Activated CD8-positive, alpha-beta memory T cell treated with anti-CD3 and anti-CD28 coated beads, Interleukin-2, amount 50 U/mL, for 4 hours (primary cell): ENCODE measurements at places on chromosomes 13 and 19.

GRCh38 chr19:42965176-42965575 lies 28.2 kb upstream of the PSG7 start:
- DNase-seq, result no peak

GRCh38 chr13:109150696-109151095 lies 521.3 kb downstream of the MYO16 start:
- DNase-seq, result no peak

DNA sequence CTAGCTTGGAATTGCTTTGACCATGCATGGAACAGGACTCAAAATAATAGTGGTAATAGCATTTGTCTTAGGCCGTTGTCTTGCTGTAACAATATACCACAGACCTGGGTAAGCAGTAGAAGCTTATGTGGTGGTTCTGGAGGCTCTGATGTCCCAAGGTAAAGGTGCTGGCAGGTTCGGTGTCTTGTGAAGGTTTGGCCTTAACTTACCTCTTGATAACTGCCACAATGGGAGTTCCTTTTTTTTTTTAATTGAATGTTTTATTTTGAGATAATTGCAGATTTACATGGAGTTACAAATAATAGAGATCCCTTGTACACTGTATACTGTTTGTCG lies 5.8 kb downstream of the RPL21 start:
- no peak for DNase-seq

DNA sequence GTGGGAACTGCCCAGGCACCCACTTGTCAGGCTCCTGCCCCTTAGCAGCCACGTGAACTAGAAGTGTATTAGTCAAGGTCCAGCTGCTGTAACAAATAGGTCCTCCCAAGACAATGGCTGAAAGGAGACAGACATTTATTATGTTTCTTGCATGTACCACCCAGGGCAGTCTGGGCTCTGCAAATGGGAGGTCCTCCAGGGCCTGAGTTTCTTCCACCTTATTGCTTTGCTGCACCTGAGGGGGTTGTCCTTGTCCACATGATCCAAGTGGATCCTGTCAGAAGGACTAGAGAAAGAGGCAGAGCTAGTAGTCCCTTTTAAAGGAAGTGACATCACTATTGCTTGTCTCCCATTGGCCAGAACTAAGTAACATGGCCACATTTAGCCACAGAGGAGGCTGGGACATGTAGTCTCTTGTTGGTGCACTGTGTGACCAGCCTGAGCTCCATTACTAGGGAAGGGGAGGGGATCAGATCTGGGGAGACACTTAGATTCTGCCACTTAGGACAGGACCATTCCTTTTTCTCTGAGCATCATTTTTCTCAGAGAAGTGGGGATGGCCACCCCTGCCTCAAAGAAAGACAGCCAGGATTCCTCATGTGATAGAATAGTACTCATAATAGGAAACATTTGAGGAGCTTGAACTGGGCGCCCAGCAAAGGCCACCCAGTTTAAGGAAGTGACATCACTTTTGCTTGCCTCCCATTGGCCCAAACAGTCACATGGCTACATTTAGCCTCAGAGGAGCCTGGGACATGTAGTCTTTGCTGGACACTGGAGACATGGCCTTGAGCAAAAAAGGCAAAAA lies 15.1 kb downstream of the CC2D1A start:
- DNase-seq, result no peak

DNA sequence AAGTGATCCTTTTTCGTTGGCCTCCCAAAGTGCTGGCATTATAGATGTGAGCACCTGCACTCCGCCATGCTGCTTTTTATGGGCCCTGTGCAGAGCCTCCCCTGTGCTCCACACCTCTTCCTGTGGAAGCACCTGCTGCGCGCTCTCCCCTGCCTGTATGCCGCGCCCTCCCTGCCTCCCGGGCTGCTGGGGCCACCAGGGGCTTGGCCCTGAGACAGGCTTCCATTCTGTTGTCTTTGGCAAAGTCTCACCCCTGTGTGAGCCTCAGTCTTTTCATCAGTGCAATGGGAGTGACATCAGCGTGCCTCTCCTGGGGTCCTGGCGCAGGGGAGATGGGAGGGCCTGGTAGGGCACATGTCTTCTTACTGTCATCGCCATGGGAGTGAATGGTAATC lies 1.3 kb downstream of the FAM174C start:
- no peak for DNase-seq

- DNase-seq, result no peak
Observed at GRCh38 chr13:36445891-36446351, 13.6 kb downstream of the CCNA1 start.

DNA sequence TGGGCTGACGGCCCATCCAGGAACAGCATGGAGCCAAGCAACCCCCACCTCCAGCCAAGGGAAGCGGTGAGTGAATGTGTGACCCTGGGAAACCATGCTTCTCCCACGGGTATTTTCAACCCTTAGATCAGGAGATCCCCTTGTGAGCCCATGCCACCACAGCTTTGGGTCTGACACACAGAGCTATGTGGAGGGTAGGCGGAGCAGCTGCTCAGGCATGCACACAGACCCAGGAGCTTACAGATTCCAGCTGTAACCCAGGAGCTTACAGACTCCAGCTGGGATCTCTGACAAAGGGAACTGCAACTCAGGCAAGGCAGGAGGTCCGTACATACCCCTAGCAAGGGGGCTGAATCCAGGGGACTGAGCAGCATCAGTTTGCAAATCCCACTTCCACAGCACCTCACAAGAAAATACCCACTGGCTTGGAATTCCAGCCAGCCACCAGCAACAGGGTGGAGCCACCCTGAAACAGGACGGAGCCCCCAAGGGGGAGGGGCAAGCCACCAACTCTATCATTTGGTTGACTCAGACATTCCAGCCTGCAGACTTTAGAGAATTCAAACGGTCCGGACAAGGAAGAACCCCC lies 40.8 kb upstream of the RFXAP start:
- DNase-seq, result no peak

DNA sequence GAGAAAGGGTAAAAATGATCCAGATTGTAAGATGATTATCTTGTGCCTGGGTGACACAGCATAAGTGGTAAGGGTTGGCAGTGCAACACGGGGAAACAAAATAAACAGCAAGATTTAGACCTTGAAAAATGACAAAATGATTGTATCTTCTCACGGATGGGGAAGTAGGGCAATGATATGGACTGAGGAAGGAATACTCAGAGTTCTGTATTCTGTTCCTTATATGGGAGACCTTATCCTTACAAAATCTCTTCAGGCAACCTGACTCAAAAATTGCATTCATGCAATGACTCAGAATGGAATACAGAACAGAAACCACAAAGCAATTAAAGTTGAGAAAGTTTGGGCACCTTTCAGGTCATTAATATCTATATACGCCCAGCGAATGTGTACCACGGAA lies 149.0 kb downstream of the HS6ST3 start:
- DNase-seq, result no peak

DNA sequence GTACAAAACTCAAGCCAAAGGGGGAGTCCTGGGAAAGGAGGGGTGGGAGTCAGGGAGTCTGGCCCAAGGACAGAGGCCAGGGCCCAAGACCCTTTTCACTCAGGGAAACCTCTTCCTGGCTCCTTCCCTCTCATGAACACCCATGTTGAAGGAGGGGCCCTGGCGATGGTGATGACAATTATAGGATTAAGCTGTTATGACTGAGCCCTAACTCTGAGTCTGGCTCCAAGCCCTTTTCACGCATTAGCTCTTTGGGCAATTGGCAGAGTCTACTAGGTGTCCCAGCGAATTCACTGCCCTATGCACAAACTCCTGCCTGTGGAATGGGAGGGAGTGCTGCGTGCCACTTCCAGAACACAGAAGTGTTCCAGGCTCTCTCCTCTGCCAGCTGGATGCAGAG lies 20.7 kb downstream of the ZNF575 start:
- DNase-seq, result no peak

- no peak for DNase-seq
Observed at GRCh38 chr13:109782066-109782822, 4.1 kb downstream of the IRS2 start.

GRCh38 chr19:18364826-18365528 lies 21.0 kb upstream of the GDF15 start:
- DNase-seq, result no peak

GRCh38 chr13:53281677-53282076 lies 253.1 kb downstream of the OLFM4 start:
- no peak for DNase-seq

DNA sequence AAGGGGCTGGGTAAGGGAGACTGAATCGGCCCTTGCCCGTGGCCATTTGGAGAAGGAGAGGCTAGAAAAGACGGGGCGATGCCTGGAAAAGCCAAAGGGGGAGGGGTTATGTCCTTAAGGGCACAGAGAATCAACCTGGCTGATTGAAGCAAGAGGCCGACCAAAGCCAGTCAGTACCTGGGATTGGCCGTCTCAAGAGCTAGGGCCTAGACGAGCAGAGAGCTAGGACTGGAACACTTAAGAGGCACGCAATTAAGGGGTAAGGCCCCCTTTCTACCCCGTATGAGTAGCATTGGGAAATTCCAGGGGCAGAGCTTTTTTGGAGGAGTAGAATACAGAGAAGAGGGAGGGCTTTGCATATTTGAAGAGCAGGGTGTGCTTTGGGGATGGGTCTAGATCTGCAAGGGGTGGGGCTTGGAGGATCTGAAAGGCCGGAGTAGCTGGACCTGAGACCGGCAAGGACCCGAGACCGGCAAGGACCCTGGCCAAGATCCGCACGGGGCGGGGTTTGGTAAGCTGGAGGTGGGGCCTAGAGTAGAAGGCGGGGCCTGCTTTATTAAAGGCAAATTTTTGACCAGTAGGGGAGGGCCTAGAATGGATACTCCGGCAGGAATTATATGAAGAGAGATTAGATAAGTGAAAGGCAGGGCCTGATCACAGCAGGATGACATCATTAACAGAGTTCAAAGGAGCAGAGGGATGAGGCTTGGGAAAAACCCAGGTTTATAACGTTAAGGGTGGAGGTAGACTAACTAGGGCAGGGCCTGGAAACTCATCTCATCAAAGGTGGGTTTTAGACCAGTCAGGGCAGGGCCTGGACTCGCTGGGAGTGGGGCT lies 10.7 kb upstream of the CACNG6 start:
- no peak for DNase-seq

GRCh38 chr19:29384656-29385055 lies 141.1 kb upstream of the VSTM2B start:
- no peak for DNase-seq

GRCh38 chr13:38264363-38265131 lies 85.1 kb upstream of the UFM1 start:
- no peak for DNase-seq

- DNase-seq, result no peak
Observed at GRCh38 chr19:2923510-2923909, 21.3 kb downstream of the ZNF77 start.

- DNase-seq, result no peak
Observed at GRCh38 chr13:41098761-41099160, 33.8 kb downstream of the KBTBD6 start.

GRCh38 chr13:64528838-64529237 lies 2701.3 kb downstream of the PCDH9 start:
- no peak for DNase-seq

GRCh38 chr13:41345165-41345913 lies 34.3 kb downstream of the NAA16 start:
- DNase-seq, result no peak

- DNase-seq, result no peak
Observed at GRCh38 chr13:37014609-37015008, 14.0 kb downstream of the EXOSC8 start.

DNA sequence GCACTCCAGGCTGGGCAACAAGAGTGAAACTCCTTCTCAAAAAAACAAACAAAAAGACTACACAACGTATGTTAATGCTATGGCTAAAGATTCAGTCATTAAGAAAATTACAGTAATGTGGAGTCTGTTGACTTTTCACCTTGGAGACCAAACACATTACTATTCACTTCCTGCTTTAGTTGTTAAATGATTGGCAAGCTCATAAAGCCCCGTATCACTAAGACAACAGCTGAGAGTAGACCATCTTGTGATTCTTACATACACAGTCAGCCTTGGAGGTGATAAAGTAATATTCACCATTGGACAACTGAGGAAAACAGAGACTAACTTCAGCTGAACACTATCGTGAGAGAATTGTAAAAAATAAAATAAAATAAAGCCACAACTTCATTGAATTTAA lies 86.5 kb downstream of the KCTD12 start:
- DNase-seq, result no peak

- DNase-seq, result no peak
Observed at GRCh38 chr13:45021250-45021649, 31.9 kb downstream of the GPALPP1 start.

- no peak for DNase-seq
Observed at GRCh38 chr19:29945017-29945416, 3.0 kb downstream of the URI1 start.

- no peak for DNase-seq
Observed at GRCh38 chr13:43329702-43330101, 306.3 kb downstream of the DNAJC15 start.

DNA sequence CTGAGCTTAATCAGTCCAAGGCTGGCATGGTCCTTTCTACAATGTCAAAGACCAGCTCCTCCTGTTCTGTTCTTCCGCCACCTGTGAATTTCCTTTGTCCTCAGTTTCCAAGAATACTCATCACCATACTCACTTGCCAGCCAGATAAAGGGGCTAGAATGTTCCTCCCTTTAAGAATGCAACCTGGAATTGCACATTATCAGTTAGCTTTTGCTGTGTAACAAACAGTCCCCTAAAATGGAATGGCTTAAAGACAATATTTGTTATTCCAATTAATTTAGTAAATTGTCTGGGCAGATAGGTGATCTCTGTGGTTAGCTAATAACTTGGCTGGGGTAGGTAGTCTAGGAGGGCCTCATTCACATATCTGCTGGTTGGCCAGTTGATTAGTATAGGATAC lies 36.0 kb downstream of the VAV1 start:
- no peak for DNase-seq

DNA sequence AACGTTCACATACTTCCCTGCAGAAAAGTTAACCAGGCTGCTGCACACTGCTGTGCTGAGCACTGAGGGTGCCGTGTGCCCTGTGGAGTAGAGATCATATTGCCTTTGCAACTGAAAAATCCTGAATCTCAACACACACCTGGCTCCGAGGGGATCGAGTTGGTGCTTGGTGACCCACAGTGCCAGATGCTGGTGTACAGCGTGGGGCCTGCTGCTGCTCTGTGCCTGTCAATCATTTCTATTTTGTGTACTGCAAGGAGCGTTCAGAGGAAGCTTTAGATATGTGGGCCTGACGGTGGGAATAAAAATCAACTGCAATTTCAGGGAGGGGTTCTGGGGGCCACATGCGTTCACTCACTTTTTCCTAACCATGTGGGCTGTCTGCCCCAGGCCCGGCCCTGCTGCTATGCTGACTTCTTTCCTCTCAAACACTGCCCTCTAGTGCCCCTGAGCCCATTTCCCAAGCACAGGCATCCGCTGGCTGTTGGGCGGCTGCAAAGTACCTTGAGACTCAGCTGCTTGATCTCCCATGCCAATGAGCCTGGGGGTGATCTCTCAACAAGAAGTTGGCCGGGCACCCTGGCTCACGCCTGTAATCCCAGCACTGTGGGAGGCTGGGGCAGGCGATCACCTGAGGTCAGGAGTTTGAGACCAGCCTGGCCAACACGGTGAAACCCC lies 9.7 kb upstream of the LENG8 start:
- DNase-seq, result no peak

GRCh38 chr13:34046457-34046856 lies 228.5 kb downstream of the RFC3 start:
- DNase-seq, result no peak

DNA sequence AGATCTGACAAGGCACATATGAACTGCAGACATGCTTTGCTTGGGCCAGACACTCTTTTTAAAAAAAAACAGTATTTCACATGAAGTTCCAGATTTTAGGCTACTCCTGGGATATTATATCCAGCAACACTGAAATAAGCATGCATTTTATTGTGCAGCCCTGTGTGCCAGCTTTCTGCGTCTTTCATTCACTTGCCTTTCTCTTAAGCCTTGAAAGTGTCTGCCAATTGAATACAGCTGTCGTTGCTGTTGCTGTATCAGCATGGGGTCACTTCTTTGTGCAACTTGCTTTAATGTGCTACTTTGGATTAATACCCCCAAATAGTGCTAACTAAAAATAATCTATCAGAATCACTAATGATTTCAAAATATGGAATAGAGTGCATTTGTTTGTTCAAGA lies 657.8 kb downstream of the SLITRK6 start:
- no peak for DNase-seq
